Glomerular endothelial cell (primary cell): ENCODE measurements at places on chromosomes 1 and 21. TPM values are rescaled to one million over a fixed set of nuclear protein-coding genes. Genes with fewer than 3 reads are reported as not detected.

DNA sequence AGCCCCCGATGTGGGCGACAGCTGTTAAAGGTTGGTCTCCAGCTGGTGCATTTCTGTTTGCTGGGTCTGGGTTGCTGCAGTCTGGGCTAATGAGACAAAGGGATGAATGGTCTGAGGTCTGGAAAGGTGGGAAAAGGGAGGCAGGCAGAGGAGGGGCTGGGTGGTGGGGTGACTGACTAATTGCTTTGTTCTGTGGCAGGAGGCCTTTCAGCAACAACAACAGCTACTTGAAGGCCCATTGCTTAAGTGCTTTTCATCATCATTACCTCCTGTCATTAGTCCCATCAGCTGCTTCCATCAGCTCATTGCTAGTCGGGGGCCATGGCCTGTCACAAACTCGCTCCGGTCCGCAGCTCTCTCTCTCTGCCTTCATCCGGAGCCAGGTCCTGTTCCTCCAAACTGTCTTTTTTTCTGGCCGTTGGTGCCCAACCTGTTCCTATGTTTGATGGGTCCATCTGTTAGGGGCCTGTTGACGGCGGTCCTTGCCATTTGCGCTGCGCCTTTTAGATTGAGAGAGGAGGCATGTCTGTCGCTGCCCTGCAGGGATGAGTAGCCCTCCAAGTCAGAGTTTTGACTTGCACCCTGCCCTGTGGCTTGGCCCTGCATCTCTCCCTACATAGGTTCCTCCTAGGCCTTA is 105.6 kb upstream of the PLXNA2 start:
- no peak for DNase-seq

DNA sequence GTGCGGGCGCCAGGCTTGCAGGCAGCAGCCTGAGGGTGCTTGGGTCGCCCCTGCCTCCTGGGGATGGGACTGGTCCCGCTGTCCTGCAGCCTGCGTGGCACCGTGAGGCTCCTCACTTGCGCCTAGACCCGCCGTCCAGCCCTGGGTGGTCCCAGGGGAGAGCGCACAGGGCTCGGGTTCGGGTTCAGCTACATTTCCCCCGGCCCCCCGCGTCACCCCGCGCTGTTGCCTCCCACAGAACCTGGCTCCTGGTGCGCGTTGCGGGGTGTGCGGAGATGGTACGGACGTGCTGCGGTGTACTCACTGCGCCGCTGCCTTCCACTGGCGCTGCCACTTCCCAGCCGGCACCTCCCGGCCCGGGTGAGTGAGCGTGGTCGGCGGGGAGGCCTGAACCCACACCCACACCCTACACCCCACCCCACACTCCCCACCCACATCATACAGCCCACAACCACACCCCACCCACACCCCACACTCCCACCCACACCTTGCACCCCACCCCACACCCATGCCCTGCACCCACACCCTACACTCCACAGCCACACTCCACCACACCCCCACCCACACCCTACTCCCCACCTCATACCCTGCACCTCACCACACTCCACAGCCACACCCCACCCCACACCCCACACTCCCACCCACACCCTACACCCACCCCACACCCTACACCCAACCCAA is 6.2 kb upstream of the PFKL start:
- DNase-seq: no peak

GRCh38 chr21:14987370-14988170 is 77.2 kb downstream of the NRIP1 start:
- DNase-seq: no peak

GRCh38 chr1:116460261-116460660 is 87.2 kb downstream of the ATP1A1 start:
- DNase-seq: no peak

CORT gene
- total RNA-seq: not detected in 2 replicates
